ENCODE measurements at places on chromosomes 2 and 18.

DNA sequence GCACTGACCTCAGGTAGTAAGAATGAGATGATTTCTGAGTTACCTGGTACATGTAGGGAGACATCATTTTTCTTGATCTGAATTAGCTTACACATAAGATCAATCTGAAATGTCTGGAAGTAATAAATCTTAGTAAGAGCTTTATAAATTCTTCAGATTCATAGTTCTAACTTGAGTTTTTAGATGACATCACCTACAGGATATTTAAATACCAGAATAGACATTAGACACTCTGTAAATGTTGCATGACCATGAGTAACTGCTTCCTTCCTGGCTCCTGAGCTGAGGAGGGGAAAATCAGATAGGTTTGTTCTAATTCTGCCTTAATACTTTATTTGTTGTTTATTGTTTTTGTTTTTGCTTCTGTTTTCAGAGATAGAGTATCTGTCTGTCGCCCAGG is 181.8 kb downstream of the PHLPP1 start:
- no peak for DNase-seq

GRCh38 chr2:45928946-45929345 is 277.5 kb downstream of the PRKCE start:
- no peak for DNase-seq

DNA sequence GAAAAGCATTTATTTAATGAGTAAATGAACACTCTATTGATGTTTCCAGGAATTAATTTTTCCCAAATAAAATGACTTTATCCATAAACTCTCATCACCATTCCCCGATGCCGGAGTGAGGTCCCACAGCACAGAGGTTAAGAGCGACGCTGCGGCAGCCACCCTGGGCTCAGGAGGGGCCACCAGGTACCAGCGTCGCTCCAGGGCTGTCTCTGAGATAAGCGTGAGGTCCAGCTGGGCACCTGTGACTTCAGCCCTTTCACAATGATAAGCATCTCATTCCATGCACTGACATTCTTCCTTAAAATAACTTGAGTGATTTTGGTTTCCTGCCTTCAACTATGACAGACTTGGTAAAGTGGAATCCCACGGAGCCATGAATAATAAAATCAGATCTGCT is 182.1 kb downstream of the TWIST2 start:
- no peak for DNase-seq

- no peak for DNase-seq
These were observed 1699.3 kb upstream of the TMEFF2 start for GRCh38 chr2:193894081-193894480.

DNA sequence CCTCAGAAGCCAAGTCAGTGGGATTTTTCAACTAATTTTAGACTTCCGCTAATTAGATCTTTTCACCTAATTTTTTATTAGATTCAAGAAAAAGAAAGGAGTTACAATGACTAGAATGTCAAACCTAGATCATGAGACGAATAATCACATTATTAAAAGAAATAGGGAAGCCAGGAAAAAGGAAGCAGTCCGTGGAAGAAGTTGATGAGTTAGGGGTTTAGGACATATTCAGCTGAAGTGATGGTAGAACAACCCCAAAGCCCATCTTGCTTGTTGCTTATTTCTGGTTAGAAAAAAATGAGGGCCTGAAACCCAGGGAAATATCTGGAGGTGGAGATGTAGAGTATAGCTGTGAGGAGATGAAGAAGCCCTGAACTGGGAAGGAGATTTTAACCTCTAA is 8.0 kb downstream of the KLF7 start:
- DNase-seq: no peak

DNA sequence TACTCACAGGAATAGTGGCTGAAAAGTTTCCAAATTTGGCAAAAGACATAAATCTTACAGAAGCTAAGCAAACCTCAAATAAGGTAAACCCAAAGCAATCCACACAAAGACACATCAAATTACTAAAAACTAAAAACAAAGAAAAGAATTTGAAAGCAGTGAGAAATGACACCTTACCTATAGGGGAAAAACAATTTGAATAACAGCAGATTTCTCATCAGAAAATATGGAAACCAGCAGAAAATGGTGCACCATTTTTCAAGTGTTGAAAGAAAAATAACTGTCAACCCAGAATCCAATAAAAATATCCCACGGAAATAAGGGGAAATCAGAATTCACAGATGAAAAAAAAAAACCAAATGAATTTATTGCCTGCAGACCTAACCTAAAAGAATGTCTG is 138.6 kb downstream of the PIGN start:
- DNase-seq: no peak

DNA sequence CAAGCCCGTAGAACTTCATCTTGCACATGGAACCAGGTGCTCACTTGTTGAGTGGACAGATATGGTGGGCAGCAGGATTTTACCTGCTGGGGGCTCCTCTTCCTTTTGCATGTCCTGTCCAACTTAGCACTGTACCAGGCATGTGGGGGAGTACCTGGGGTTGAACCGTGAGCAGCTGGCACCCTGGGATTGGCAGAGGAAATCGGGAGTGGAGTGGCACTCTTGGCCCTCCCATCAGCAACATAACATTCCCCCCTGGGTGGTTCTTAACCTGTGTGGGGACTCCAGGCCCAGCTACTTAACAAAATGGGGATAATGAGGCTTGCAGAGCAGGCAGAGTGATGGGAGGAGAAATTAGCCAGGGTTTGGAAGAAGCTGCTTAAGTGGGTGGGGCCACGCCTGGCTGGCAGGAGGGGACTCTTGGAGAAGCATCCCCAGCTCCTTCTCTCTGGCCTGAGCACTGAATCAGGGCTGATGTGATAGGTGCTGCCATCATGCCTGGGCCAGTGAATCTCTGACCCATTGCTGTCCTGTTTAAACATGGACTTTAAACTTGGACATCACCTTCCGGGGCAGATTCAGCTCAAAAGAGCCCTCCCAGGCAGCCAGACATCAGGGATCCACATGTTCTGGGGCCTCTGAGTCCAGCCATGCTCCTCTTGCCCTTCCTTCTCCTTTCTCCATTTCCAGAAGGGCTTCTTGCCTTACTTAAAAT is 15.5 kb downstream of the FOSL2 start:
- DNase-seq: no peak

DNA sequence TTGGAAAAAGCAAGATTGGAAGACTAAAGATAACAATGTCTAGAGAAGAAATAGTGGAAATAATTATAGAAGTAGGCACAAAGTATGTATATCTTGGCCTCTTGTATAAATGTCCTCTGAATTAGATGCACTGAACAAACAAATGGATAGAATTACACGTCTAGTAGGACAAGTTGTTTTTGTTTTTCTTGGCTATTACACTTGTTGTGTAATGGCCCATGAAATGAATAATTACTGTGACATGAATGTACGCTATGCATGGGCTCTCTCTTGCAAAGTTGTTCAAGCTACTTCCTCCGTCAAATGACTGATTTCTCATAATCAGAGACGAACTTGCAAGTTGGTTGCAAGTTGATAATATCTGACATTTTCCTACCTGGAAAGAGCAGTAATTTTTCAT is 126.2 kb downstream of the PDE1A start:
- no peak for DNase-seq

DNA sequence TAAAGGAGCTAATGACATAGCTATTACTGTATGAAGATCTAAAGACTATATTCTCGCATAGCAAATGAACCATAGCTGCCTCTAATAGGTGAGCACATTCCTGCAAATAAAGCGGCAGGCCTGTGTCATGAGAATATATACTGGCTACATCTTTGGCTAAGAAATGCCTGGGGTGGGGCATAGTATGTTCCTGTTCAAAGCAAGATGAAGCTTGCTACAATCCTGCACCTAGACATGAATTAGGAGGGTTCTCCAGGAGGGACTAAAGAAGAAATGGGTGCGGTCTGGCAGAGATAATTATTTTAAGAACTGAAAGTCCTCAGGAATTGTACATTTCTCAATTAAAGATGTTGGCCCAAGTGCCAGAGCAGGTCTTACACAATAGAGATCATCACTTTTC is 46.8 kb upstream of the PLA2R1 start:
- no peak for DNase-seq

DNA sequence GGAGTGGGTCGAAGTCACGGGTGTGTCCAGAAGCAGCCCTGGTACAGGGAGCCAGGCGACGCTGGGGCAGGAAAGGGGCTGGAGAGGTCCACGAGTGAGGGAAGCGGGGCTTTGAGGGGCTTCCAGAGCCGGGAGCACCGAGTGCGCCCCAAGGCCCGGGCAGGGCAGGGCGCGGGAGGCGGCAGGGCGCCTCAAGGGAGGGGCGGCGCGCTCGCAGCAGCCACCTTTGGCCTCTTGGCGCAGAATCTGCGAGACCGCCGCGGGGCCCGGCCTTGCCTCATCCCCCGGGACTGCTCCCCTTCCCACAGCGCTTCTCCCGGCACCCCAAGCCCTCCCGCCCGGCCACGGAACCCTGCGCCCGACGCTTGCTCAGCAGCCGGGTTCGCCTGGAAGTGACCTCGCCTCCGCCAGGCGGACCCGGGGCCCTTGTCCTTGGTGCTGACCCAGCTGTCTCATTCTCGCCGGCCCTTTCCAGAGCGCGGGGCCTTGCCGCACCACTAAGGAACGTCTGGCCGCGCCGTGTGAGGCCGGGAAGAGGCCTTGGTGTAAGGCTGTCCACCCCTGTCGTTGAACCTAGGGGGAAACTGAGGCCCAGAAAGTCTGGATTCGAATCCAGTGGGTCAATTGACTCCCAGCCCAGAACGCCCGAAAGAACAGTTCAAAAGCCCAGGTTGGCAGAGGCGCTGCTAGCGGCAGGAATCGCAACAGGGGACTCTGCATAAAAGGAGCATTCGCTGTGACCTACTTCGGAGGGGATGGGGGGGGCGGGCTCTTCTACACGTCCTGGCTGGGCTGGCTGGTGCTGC is 584 bp upstream of the DNER start:
- DNase-seq: peak; percentile 5

DNA sequence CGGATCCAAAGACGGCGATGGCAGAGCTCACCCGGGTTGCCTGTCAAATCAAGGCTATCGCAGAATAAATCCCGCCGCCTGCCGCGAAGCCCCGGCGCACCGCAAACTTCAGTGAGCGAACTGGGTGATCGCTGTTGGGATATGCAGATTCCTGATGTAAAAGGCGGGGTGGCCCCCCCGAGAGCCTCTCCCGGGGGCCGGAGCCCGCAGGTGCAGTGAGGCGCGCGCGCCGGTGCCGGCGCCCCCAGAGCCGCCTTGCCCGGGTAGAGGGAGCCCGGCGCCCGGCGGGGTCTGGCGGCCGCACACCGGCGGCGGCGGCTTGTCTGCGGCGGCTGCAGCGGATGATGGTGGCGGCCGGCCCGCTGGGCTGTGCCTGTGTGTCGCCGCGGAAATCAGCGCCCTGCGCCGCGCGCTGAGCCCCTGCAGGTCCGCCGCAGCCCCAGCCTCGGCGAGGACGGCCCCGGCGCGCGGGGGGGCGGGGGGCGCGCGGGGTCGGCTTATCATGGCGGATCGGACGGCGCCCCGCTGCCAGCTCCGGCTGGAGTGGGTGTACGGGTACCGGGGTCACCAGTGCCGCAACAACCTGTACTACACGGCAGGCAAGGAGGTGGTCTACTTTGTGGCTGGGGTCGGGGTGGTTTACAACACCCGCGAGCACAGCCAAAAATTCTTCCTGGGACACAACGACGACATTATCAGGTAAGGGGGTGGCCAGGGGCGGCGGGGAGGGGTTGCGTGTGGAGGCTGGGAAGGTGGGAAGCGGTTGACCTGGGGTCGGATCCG is 1.3 kb downstream of the EML6 start:
- peak; percentile 48 for DNase-seq

- no peak for DNase-seq
These were observed 448.9 kb upstream of the MEIS1 start for GRCh38 chr2:65985986-65986385.

GRCh38 chr2:165369898-165370296 is 99.6 kb upstream of the CSRNP3 start:
- no peak for DNase-seq

DNA sequence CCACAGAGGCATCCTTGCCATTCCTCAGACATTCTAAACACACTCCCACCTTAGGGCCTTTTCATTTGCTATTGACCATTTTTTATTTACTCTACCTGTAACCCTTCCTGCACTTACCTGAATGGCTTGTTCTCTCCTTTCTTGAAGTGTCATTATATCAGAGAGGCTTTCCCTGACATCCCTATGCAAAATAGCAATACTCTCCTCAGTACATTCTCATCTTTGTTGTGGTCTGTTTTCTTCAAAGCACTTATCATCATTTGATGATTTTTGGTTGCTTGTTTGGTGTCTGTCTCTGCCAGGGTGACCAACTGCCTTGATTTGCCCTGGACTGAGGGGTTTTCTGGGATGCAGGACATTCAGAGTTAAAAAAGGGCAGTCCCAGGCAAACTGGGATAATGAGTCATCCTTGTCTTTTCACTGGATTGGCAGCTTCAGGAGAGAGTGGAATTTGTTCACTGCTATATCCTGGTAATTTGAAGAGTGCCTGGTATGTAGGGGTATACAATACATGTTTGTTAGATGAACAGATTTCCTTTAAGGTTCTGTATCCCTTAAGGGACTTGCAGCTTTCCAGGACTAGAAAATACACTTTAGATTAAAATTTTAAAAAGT is 102.4 kb downstream of the BABAM2 start:
- no peak for DNase-seq

GRCh38 chr2:68870215-68870614 is 982 bp downstream of the BMP10 start:
- no peak for DNase-seq

DNA sequence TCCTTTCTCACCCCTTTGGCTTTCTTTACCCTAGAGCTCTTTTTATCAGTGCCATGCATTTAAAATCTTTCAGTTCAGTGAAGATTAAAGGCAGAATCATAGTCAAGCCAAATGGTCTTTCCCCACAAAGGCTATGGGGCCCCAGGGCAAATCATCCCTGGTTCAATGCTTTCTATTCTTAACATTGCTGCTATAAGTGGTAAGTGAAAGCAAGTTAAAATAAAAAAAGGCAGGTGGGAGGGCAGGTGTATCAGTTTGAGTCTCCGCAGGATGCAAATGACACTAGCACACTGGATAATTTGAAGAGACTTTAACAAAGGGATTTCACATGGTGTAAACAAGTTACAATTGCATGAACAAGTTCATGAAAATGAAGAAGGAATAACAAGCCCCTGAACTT is 757.4 kb downstream of the SATB2 start:
- DNase-seq: no peak

GRCh38 chr2:145760781-145761649 is 1241.1 kb upstream of the ZEB2 start:
- DNase-seq: no peak

DNA sequence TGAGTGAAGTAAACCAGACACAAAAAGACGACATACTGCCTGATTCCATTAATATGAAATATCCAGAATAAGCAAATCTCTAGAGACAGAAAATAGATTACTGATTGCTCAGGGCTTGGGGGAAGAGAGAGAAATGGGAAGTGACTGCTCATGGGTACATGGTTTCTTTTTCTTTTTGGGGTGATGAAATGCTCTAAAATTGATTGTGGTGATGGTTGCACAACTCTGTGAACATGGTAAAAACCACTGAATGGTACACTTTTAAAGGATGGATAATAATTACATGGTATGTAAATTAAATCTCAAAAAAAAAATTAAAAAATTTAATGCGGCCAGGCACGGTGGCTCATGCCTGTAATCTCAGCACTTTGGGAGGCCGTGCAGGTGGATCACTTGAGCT is 39.3 kb downstream of the RPL31 start:
- no peak for DNase-seq

- no peak for DNase-seq
These were observed 1184.7 kb upstream of the NXPH2 start for GRCh38 chr2:139964721-139965440.

- no peak for DNase-seq
These were observed 22.5 kb upstream of the RMND5A start for GRCh38 chr2:86697551-86698104.

GRCh38 chr2:12883906-12884305 is 167.2 kb downstream of the TRIB2 start:
- no peak for DNase-seq
